H1 (cell line): ENCODE measurements at places on chromosomes 2 and 18. TPM values are rescaled to one million over a fixed set of nuclear protein-coding genes. Genes with fewer than 3 reads are reported as not detected.

GALR1 gene
- 0.98 and 1.6 TPM in 2 replicates for total RNA-seq

AMMECR1L gene
- 18.8 and 19.7 TPM in 2 replicates for total RNA-seq

MOGAT1 gene
- total RNA-seq = 0.31 and 0.67 TPM in 2 replicates

GPR45 gene
- not detected in 2 replicates for total RNA-seq

ASAP2 gene
- 16.6 and 18.7 TPM in 2 replicates for total RNA-seq

ATOH8 gene
- 0.50 and 0.54 TPM in 2 replicates for total RNA-seq

AQP12A gene
- total RNA-seq = not detected in 2 replicates

REG1B gene
- not detected in 2 replicates for total RNA-seq

TEKT4 gene
- not detected in 2 replicates for total RNA-seq

OSBPL6 gene
- total RNA-seq = 5.6 and 7.2 TPM in 2 replicates

CENPO gene
- 46.3 and 47.0 TPM in 2 replicates for total RNA-seq

PRKAG3 gene
- total RNA-seq = not detected in 2 replicates

VSNL1 gene
- total RNA-seq = 108 and 113 TPM in 2 replicates

IL18R1 gene
- 0.54 TPM in 1 of 2 replicates, not detected in the other for total RNA-seq

MC4R gene
- not detected in 2 replicates for total RNA-seq

DNAH7 gene
- 0.07 and 0.21 TPM in 2 replicates for total RNA-seq

MBOAT2 gene
- 22.7 and 23.4 TPM in 2 replicates for total RNA-seq

EVX2 gene
- total RNA-seq = not detected in 2 replicates

DSG1 gene
- total RNA-seq = 0.06 TPM in 1 of 2 replicates, not detected in the other

TTN gene
- total RNA-seq = 6.9 and 9.7 TPM in 2 replicates

TNFRSF11A gene
- total RNA-seq = 10.6 and 11.1 TPM in 2 replicates
